Cerebellar nuclear complex (tissue), 1 donor: ENCODE measurements at places on chromosomes 11 and 22.

DNA sequence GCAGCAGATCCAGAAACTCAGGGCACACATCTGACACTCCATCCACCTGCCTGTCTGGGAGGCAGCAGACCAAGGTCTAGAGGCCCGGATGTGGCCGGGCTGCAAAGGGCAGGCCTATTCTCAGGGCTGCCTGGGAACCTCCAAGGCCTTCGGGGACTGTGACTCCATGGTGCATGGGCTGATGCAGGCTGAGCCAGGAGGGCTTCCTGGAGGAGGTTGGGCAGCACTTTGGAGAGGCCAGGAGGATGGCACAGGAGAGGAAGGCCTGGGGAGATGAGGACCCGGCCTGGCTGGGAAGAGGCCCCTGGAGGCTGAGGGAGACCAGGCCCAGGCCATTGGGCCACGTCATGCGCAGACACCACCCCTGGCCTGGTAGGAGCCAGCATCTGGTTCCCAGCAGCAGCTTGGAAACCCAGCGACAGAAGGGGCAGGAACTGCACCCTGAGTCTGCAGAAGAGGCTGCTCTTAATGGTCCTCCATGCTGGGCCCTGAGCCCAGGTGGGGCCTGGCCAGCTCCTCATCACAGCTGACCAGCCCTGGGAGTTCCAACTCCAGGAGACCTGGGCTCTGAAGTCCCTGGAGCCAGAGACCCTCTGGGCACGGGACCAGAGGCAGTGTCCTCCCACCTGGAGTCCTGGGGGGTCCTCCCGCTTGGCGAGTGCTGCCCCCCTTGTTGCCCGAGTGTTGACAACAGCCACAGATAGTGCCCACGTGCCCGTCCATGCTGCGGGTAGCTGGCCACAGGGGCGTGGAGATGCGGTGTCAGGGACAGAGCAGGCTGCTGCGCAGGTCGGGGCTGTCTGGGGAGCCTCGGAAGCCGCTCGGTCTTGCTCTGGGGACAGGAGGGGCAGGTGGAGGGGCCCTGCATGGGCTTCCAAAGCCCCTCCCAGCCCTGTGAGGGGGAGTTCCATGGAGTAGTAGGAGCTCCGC lies 5.5 kb downstream of the PHLDA2 start:
- DNase-seq, result no peak

DNA sequence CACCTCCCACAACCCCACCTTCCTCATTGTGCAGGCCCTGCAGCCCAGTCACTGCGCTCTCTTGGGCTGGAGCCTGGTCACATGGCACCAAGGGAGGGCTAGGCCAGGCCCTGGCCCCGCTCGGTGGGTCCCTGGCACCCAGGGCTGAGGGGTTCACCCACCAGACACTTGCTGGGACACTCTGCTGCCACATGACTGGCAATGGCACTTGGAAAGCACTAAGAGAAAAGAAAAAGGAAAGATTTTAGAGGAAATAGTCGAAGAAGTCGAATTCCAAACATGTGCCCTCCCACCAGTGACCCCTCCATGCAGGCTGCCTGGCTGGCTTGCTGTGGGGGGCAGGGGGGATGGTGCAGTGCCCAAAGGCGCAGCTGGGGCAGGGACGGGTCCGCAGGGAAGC lies 12.3 kb upstream of the TTLL8 start:
- DNase-seq, result no peak

DNA sequence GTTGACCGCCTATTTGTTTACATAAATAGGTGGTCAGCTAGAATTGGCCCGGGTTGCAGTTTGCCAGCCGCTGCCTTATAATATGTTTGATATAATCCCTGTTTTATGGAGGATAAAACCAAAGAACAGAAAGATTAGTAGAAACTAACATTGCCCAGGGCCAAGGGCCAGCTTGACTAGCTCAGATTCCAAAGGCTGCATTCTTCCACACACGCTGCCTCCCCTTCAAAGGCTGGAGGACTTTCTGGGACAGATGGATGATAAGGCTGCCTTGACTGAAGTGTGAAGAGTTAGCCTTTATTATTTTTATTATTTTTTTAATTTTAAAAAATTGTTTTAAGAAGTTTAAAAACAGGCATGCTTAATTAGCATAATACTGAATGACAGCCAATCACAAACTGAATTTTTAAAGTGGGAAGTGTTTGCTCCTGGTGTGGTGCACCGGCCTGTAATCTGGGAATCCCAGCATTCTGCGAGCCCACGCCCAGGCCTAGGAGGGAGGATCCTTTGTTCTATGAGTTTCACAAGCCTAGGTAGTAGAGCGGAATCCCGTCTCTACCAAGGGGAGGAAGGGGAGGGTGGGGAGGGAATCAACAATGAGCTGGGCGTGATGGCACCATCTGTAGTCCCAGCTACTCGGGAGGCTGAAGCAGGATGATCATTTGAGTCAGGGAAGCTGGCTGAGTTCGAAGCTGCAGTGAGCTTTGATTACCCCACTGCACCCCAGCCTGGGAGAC lies 114.9 kb downstream of the NAV2 start:
- DNase-seq, result no peak

DNA sequence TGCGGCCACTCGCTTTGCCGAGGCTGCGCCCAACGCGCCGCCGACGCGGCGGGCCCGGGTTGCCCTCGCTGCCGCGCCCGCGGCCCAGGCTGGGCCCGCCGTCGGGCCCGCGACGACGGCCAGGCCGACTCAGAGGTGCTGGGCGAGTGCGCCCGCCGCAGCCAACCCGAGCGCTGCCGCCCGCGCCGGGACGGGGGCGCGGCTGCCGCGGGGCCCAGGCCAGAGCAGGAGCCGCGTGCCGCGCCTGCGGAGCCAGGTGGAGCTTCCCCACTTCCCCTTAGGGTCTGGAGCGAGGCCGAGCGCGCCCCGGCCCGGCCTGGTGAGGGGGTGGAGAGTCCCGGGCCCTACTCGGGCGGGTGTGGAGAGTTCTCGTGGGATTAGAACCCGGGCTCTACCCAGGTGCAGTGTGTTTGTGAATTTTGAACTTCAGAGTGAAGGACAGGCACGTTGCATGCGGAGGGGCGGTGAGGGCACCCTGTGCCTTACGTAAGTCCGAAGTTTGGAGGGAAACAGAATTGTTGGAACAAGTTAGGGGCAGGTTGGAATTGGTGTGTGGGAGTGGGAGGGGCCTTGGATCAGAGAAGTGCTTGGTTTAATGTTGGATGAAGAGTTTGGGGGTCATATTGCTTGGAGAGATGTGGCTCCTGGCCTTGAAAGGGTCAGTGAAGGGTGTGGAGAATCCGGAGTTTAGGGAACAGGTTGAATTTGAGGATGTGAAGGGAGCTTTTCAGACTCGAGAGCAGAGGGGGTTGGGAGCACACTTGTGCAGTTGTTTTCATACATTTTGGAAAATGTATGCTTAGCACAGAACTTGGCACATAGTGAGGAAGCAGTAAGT lies 697 bp downstream of the RNF169 start:
- DNase-seq, result no peak

- no peak for DNase-seq
Observed at GRCh38 chr11:68409748-68410344, 50.7 kb upstream of the PPP6R3 start.

DNA sequence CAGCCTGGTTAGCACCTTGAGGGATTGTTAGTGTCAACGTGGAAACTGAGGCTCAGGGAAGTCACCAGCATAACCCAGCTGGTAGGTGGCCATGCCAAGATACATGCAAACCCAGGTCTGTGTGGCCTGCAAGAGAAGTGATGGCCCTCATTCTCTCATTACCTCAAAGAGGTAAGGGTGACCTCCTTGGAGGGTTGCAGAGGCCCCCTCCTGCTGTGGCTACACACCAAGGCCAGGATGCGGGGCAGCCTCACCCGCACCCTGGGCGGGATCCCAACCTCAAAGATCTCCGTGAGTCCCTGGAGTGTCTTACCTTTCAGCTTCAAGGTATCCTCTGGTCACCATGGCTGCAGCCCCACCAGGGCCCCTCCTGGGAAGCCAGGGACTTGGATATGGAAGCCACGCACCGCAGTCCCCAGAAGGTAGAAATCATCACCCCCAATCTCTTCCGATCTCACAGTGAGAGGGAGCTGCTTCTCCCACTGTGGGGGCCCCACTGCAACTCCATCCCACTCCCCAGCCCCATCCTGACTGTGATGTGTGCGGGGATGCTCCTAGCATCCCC lies 95.4 kb downstream of the MORC2 start:
- no peak for DNase-seq

- DNase-seq, result no peak
Observed at GRCh38 chr11:199782-200181, 6.9 kb downstream of the SCGB1C1 start.

- DNase-seq, result no peak
Observed at GRCh38 chr22:27614006-27614649, 187.4 kb downstream of the MN1 start.

DNA sequence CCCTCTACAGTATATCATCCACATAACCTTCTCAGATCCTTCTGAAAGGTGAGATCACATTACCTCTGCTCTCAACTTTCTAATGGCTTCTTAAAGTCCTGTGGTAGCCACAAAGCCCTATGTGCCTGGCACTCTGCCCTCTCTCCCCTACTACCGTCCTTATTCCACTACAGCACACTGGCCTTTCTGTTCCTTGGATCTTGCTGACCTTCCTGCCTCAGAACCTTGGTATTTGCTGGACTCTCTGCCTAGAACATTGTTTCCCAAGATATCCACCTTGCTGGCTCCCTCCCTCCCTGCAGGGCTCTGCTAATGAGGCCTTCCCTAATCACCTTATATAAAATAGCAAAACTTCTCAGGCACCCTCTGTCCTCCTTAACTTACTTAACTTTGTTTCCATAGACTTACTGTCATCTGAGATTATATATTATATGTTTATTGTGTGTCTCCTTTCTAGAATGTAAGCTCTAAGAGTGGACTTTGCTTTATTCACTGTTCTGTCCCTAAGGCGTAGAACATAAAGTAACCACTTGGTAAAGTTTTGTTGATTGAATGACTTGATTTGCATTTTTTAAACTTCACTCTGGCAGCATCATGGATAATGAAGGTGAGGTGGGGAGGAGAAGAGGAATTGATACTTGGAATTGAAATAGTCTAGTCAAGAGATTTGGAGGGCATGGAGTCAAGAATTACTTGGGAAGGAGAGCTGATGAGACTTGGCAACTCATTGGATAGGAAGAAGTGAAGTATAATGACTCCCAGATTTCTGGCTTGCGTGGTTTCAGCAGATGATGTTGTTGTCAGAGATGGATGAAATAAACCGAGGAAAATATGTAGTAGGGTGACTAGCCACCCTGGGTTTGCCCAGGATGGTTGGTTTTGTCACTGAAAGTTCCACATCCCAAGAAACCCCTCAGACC lies 10.5 kb downstream of the POLD3 start:
- DNase-seq, result no peak

DNA sequence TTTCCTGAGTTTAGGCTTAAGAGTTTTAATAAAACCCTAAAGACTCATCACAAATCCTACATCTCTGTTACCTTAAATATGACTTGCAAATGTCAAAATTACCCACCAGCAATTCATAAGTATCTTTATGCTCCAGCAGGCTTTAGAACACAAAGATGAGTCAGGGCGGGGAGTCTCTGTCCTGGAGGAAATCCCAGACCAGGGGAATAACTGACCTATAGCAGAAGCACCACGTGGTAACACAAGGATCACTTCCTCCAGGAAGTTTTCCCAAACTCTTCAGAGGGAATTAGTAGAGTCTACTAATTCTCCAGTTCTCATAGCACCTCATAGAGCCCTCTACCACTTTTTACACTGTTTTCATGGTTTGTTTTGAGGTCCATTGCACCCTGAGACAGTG lies 217.0 kb downstream of the NAV2 start:
- no peak for DNase-seq

DNA sequence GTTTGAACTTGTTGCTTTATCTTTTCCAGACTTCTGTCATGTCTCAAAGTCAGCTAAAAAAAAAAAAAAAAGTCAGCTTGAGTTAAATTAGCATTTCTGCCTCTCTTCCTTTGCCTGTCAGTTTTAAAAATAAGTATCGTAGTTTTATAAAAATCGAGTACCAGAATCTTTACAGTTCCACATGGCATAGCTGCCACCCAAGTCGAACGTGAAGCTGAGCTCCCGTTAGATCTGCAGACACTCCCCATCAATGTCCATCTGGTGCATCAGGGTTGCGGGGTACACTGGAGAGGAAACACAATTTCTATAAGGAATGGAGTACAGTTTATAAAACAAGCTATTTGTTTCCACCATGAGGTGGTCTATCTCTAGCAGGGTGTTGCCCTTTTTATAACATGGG lies 41.0 kb upstream of the CCND1 start:
- no peak for DNase-seq

- no peak for DNase-seq
Observed at GRCh38 chr22:21697880-21698279, 32.1 kb downstream of the PPIL2 start.

DNA sequence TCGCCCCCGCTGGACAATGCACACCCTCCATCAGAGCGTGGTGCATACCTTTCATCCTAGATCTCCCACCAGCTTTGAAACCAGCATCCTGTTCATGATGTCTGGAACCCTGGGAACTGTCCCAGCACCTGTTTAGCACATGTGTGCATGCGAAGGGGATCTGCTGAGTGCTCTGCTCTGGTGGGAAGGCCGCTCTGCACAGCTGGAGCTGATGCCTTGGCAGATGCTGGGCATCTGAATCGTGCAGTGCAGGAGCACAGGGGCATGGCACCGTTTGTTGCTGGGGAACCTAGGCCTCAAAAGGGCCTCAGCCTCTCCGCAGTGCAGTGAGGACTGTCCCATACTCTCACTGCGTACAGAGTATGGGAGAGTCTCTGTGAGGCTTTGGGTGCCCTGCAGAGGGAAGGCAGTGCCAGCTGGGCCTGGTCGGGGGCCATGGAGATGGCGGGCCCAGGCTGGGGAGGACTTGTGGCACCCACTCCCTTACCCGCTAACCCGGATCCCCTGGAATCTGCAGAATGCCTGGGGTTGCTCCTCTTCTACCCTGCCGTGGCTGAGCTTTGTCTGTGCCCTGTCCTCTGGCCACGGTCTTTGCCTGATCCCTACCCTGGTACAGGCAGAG lies 72.9 kb upstream of the ATXN10 start:
- no peak for DNase-seq

- DNase-seq, result no peak
Observed at GRCh38 chr11:10855295-10855694, 2.6 kb downstream of the ZBED5 start.

- DNase-seq, result no peak
Observed at GRCh38 chr11:9002920-9003572, 755 bp downstream of the NRIP3 start.

DNA sequence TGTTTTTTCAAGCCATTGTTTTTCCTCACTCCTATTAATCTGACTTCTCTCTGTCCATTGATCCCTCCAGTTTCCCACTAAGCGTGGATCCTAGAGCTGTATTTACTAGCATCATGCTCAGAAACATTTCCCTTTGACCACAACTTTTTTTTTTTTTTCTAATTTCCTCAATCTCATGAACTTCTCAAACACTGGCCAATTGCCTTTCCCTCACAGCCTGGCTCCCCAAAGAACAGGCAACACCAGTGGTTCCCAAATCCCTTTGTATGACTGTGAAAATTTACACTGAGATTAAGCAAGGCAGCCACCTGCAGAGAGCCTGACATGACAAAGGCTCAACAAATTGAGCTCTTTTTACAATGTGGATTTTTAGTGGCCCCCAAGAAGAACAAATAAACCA lies 1.4 kb upstream of the TPP1 start:
- DNase-seq, result no peak
